ENCODE measurements at places on chromosomes 3 and 15.
A peak's percentile ranks its signal among the peaks of the same experiment; 100 is the strongest.

DNA sequence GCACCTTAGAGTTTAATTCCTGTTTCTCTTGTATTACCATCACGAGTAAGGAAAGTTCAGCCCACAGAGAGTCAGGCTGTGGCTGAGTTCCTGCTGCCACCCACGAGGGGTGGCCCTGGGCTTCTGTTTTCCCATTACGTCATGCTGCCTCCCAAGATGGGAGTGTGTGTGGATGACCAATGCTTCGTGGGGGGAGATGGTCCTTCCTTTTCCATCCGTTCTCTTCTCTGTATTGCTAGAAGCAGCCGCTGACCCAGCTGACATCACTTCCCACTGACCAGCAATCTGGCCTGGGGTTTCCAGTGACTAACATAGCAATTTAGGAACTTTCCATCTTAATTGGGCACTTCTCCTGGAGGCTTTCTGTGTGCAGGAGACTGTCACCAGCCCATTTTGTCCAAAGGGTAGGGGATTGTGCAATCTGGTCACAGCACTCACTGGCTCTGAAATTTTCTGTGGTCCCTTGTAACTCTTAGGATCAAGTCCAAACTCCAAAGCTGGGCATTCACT, 9.3 kb downstream of the IRAK2 start:
- DNase-seq = no peak

GRCh38 chr15:90617668-90618097, 88.0 kb downstream of the CRTC3 start:
- no peak for DNase-seq

DNA sequence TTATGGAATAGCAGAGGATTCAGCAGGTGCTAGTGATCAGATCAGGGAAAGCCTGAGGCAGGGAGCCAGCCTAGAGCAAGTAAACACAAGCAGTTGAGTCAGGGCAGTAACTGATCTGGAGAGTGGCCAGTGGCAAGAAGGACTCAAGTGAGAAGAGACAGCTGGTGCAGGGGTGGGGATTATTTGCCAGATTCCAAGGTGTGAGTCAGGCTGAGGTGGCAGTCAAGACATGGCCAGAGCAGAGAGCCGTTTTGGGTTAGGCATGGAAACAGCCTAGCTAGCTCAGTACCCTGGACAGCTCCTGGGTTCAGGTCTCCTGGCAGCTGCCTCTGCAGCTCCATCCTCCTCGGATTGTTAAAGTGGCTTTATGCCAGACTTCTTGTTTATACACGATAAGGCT, 281.9 kb upstream of the ONECUT1 start:
- DNase-seq = peak; percentile 86

GRCh38 chr3:63753567-63753966, 65.5 kb upstream of the C3orf49 start:
- no peak for DNase-seq

DNA sequence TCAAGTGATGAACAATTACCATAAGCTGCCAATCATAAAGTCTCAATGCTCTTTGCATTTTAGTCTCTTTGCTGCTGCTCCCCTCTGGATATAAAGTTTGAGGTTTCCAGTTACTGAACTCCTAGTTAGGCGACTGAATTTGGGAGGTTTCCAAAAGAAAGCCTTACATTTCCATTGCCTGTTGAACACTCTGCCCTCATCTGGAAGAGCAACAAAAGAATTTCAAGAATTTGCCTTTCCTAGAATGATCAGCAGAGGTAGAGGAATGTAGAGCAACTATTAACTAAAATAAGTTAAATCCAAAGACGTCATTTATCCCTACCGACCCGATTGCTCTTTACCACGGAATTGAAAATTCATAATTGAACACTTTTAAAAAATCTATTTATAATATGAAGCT, 53.4 kb upstream of the PRICKLE2 start:
- no peak for DNase-seq

GRCh38 chr3:195105841-195106417, 165.0 kb downstream of the XXYLT1 start:
- no peak for DNase-seq

DNA sequence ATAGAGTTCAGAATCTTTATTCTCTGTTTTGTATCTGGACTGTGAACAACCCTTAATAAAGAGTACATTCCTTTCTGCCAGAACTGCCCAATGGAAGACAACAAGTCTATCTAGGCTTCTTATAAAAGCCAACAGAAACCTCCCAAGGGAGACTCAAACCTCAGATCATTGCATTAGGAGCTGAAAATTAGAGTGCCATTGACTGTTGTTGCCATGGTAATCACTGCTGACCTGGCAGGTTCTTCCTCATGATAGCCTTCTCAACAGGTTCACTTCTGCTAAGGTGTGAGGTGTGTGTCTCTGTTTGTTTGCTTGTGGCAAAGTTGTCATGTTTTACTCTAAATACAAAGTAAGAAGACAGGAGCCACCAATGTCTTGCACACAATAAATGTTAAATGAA, 79.2 kb downstream of the TMEM108 start:
- DNase-seq = no peak

- no peak for DNase-seq
Measured at GRCh38 chr3:184595726-184596125, 34.1 kb downstream of the EPHB3 start.

DNA sequence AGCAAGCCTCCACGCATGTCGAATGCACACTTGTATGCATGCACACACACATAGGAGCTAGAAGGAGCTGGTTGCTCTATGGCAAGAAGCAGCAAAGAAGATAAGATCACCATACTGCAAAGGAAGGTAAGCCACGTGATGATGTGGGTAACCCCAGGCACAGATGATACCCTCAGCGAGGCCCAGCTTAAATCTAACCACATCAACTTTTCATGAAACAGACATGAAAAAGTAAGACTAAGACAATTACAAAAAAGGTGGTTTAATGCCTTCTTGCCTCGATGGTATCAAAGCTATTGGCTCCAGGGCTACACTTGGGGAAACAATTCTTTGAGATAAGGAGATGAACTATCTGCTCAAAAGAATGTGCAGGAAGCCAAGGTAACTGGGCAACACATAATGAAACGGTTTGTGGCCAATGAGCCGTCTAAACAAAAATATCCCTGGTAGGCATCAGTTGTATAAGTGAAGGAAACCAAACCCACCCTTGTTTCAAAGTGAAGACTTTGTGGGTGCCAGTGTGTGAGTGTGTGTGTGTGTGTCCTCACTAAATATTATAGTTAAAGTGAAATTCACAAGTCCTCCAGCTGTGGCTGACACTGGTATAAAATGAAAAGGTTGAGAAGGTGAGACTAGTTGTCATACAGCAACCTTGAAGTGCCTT, 365.7 kb upstream of the ICE2 start:
- DNase-seq = no peak

GRCh38 chr3:6228958-6229683, 631.8 kb upstream of the GRM7 start:
- DNase-seq = no peak

- no peak for DNase-seq
Measured at GRCh38 chr15:80211976-80212375, 40.0 kb downstream of the CTXND1 start.

DNA sequence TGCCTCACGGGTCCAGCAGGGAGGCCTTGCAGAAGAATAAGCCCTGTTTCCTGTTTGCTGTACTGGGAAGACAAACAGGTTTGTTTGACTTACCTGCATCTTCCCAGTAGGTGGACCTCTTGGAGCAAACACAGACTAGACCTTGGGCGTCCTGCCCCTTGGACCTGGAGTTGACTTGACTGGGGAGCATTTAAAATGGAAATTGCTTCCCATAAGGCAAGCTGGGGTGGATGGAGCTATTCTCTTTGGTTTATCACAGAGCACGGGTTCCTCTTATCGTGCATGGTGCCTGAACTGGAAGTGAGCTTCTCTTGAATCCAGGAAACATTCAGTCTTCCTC, 151.4 kb downstream of the RPLP1 start:
- peak; percentile 35 for DNase-seq

DNA sequence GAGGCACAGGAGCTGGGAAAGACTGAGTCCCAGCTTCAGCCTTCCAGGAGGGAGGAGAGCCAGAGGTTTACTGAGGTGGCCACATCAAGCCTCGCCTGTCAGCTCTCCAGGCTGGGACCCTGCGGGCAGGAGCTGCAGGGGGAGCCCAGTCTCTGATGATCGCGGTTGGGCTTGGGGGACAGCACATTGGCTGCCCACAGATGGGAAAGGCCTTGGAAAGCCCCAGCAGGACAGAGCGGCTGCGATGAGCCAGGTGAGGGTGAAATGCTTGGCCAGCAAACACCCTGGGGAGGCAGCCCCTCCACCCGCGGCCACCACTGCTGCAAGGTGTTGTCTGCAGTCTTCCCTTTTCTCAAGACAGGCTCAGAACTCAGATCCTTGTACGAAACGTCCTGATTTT, 31.2 kb downstream of the SEC61A1 start:
- DNase-seq = no peak

DNA sequence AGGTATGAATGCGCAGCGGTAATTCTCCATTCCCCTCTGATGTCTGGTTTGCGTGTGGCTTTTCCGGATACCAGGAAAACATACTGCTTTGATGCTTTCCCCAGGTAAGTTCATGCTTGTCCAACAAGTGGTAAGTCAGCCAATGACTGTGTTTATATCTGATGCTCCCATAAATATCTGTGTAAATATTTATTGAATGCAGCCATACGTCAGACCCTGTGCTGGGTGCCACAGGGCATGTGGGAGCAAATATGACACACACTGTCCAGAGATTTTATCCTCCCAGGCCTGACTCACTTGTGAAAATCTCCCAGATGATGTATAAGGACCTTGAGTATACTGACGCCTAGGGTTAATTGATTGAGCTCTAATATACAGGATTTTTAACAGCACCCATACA, 29.6 kb upstream of the CEMIP start:
- no peak for DNase-seq

DNA sequence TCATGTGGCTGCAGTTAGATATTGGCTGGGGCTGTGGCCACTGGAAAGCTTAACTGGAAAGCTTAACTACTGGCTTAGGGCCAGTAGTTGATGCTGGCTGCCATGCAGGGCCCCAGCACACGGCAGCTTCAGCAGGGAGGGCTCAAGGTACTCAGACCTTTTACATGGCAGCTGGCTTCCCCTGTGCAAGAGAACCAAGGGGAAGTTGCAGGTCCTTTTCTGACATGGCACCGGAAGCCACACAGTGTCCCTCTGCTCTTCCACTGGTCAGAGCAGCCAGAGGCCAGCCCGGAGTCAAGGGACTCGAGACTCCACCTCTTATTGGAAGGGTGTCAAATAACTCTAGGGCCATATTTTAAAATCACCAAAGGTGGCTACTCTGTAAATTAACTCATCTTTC, 24.5 kb downstream of the CCR9 start:
- no peak for DNase-seq

- DNase-seq = no peak
Measured at GRCh38 chr3:168416446-168416845, 320.7 kb upstream of the GOLIM4 start.

DNA sequence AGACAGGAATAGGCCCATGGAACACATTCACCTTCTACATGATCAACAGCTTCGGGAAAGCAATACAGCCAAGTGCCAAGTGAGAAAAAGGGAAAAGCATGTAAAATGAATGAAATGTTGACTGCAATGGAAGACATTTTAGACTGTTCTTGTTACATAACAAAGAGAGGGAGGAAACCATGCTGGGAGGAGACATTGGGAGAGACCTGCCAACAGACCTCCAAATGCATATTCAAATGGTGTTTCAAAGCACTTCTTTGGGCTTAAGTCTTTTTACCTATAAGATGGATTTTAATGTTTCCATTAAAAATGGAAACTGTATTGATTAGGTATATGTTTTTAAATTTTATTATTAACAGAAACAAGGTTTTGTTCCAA, 350.0 kb upstream of the THBS1 start:
- DNase-seq = no peak

DNA sequence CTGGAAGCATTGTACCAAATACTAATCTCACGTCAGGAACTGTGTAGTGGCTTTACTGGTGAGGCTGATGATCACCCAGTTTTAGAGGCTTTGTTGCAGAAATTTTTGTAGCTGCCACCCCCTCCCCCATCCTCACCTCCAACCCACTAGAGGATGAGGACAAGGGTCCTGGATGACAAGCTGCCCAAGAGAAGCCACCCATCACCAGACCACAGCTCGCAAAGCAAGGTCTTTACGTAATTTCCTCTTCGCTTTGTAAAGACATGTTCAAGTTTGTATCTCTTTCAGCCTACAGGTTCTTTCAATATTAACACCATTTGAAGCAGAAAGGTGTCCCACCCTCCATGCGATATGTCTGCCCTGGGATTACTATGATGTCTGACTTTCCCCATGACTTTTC, 74.2 kb downstream of the LDHAL6B start:
- DNase-seq = no peak

DNA sequence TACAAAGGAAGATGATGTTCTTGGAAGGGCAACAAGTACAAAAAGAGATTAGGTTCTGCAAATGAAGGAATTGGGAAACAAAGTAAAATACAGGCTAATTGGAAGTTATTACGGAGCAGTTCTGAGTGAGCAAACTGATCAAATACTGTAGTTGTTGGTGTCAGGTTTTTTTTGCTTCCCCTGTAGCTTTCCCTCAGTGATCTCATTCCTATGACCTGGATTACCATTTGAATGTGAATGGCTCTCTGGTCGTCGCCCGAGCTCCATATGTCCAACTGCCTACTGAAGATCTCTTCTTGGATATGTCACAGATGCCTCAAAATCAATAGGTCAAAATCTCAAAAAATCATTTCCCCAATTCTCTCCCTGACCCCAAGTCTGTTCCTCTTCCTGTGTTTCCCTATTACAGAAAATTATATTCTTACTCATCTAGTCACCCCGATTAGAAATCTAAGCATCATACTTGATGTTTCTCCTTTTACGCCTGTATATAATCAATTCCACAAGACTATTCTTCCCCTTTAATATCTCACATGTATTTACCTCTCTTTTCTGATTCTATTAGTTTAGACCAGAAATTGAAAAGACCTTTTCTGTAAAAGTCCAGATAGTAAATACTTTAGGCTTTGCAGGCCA, 29.0 kb downstream of the GOLM2 start:
- no peak for DNase-seq

DNA sequence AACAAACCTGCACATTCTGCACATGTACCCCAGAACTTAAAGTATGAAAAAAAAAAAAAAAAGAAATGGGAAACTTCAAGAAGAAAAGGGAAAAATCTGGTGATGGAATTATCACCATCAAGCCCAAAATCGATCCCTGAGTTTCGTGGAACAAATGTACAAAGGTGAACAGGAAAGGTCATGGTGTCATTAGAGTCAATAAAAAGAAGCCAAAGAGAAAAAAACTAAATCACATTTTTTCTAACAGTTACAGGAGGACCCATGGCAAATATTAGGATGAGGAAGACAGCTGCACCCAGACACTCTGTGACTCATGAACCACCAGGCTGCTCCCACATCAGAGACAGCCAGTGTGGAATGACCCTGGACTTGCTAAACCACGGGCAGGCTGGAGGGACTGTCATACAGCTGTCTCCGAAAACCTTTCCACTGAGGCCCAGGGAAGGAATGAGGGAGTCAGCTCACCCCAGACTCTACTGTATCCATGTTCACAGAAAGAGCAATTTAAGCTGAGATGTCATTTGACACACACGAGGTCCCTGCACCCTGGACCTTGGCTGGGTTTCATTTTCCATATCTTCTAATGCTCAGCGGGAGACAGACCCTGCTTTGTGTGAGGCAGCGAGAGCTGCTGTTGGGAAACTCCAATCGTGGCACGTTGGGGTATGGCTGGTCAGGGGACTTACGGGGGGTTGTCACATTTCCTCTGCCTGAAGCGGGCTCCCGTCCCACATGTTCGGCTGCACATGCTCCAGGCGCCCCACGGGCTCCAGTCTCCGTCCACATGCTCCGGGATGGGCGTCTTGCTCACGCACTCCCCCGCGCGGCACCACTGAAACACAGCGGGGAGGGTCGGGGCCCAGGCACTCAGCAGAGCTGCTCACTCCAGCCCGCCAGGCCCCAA, 210.2 kb downstream of the ADAMTS17 start:
- peak; percentile 36 for DNase-seq

- DNase-seq = peak; percentile 12
Measured at GRCh38 chr3:191005790-191006189, 143.3 kb upstream of the GMNC start.

GRCh38 chr3:160180581-160181216, 44.5 kb upstream of the C3orf80 start:
- no peak for DNase-seq

Measured in WTC11 (cell line).